ENCODE measurements at places on chromosomes 13 and 19.

DNA sequence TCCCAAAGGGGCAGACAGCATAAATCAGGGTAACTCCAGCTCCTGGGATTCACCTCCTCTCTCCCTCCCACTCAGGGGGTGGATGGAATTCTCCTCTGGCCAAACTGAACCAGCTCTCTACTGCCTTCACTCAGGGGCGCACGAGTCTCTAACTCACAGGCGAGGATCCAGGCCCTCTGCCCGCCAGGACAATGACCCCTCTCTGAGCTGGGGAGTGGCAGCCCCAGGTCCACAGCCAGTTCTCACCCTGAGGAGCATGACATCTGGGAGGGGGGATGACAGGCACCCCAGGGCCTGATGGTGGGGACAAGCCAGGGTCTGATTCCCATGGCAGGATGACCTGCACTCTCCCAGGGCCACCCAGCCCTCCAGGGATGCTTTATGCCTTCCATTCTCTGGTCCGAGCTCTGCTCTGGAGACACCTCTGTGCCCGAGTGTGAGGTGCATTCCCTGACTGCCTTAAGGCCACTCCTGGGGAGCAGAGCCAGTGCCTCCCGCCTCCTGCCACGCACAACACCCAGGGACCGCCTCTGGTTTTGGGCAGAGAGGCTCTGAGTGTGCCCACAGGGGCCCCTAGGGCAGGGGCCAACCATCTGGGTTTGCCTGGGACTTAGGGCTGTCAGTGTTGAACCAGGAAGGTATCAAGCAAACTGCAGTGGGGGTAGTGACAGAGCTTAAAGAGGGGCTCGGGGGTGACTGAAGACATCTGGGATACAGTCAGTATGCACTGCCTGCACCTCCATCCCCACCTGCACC lies 66.2 kb downstream of the GNG7 start:
- H3K27me3 ChIP-seq, result no peaks in the 10 kb centered on the region

GRCh38 chr13:69028936-69029335 lies 1078.7 kb upstream of the ATXN8OS start:
- no peak overlapping the region for H3K27ac ChIP-seq
- H3K4me3 ChIP-seq, result no peak overlapping the region
- no peak for DNase-seq
- no peaks in the 10 kb centered on the region for H3K36me3 ChIP-seq
- no peaks in the 10 kb centered on the region for H3K4me1 ChIP-seq

- no peak overlapping the region for H3K4me3 ChIP-seq
- no peaks in the 10 kb centered on the region for H3K36me3 ChIP-seq
- H3K27me3 ChIP-seq, result no peaks in the 10 kb centered on the region
- no peaks in the 10 kb centered on the region for H3K4me1 ChIP-seq
- H3K27ac ChIP-seq, result no peak overlapping the region
- no peak for DNase-seq
These were observed 21.3 kb upstream of the SLC7A9 start for GRCh38 chr19:32890841-32891240.

DNA sequence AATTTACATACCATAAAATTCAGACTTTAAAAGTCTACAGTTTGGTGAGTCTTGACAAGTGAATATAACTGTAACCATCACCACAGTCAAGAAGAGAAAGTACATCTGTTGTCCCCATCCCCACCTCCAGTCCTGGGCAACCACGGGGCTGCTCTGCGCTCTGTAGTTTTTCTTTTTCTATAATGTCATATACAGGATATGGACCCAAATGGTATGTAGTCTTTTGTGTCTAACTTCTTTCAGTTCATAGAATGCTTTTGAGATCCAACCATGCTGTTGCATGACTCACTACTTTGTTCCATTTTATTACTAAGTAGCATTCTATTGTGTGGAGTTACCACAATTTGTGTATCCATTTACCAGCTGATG lies 103.9 kb downstream of the DOCK9 start:
- H3K36me3 ChIP-seq, result peaks cover 8% of the 10 kb centered on the region
- no peaks in the 10 kb centered on the region for H3K4me1 ChIP-seq
- no peaks in the 10 kb centered on the region for H3K27me3 ChIP-seq
- DNase-seq, result no peak
- no peak overlapping the region for H3K27ac ChIP-seq
- no peak overlapping the region for H3K4me3 ChIP-seq

GRCh38 chr19:30256496-30256850 lies 115.7 kb upstream of the ZNF536 start:
- no peak for DNase-seq
- no peaks in the 10 kb centered on the region for H3K4me1 ChIP-seq
- no peak overlapping the region for H3K4me3 ChIP-seq
- no peaks in the 10 kb centered on the region for H3K36me3 ChIP-seq

DNA sequence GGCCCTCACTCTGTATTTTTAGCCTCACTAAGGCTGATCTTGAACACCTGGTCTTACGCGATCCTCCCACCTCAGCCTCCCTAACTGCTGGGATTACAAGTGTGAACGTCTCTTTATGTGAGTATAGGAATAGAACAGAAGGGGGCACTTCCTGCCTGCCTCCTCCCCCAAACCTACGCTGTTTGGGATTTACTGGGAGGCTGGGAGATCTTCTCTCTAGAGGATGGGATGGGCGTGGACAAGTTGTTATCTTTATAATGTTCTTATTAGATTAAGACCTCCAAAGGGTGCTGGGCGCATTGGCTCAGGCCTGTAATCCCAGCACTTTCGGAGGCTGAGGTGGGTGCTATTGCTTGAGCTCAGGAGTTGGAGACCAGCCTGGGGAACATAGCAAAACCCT lies 2.9 kb upstream of the CSNK1G2 start:
- no peak for DNase-seq
- H3K36me3 ChIP-seq, result no peaks in the 10 kb centered on the region
- no peaks in the 10 kb centered on the region for H3K27me3 ChIP-seq

DNA sequence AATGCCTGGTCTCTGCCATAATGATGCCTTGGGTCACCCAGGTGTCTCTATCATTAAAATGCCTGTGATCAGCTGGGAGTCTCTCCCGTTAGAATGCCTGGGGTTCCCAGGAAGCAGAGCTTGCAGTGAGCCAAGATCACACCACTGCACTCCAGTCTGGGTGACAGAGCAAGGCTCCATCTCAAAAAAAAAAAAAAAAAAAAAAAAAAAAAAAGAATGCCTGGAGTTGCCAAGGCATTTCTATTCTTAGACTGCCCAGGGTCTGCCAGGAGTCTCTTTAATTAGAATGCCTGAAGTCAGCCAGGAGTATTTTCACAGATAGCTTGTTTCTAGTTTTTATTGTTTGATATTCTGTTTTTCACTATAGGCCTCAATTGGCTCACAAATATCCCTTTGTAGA lies 1552.5 kb downstream of the UQCRFS1 start:
- H3K4me3 ChIP-seq, result no peak overlapping the region
- H3K27ac ChIP-seq, result no peak overlapping the region
- no peaks in the 10 kb centered on the region for H3K4me1 ChIP-seq
- no peaks in the 10 kb centered on the region for H3K27me3 ChIP-seq
- no peak for DNase-seq
- H3K36me3 ChIP-seq, result no peaks in the 10 kb centered on the region

GRCh38 chr13:102399791-102400674 lies 1.8 kb downstream of the FGF14 start:
- H3K4me3 ChIP-seq, result no peak overlapping the region
- peaks cover 23% of the 10 kb centered on the region for H3K4me1 ChIP-seq
- peaks cover 39% of the 10 kb centered on the region for H3K27me3 ChIP-seq
- H3K27ac ChIP-seq, result no peak overlapping the region

Measured in CD8-positive, alpha-beta memory T cell (primary cell).